B cell (primary cell): ENCODE measurements at places on chromosomes 5 and 9.

DNA sequence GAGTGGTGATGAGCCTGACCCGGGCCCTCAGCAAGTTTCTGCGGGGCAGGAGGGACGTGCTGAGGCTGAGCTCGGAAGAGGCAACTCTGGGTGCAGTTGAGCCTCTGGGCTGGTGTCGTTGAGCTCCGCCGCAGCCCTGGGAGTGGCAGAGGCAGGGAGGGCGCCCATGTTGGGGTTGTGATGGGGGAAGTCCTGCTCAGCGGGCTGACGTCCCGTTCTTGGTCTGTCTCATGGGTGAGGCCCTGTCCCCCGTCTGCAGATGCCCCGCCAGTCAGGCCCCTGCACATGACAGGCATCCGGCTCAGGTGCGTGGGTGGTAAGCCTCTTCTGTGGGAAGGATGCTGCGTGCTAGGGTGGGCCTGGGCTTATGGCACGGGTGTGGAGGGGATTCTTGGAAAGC lies 64.3 kb downstream of the RXRA start:
- H3K4me3 ChIP-seq, result no peak overlapping the region
- H3K27ac ChIP-seq, result peak overlapping the region; percentile 90
- no peaks in the 10 kb centered on the region for H3K27me3 ChIP-seq
- H3K36me3 ChIP-seq, result no peaks in the 10 kb centered on the region

DNA sequence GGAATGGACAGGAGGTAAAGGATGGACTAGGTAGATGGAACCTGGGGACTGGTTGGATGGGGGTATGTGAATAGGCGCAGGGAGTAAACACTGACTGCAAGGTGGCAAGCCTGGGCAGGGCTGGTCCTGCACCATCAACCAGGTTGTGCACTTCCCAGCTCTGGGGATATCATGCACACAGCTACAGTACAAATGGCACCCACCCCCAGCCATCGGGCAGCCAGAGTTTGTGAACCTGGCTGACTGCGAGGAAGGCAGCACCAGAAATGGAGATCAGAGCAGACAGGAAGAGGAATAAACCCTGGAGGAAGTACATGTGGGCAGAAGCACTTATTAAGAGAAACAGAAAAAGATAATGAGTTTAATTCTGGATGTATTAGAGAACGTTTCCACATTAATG lies 229.1 kb downstream of the ESM1 start:
- peaks cover 59% of the 10 kb centered on the region for H3K4me1 ChIP-seq
- no peaks in the 10 kb centered on the region for H3K36me3 ChIP-seq
- peak overlapping the region; percentile 14 for H3K27ac ChIP-seq
- DNase-seq, result no peak
- no peak overlapping the region for H3K4me3 ChIP-seq

DNA sequence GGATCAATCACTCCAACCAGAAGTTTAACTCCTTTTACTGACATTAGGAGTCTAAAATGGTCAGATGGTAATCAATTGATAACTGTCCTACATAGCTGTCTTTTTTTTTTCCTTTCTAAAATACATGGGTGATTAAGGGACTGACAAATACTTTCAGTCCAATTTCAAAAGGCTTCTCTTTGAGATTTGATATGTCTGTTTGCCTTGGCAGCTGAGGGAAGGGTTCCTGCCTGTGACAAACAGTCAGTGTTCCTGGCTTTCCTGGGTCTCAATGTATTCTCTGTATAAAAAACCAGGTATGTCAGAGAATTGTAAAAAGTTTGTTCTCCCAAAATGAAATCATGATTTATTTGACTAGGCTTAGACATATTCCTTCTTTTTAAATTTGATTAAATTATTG lies 84.5 kb downstream of the MEGF10 start:
- DNase-seq, result no peak
- H3K4me3 ChIP-seq, result no peak overlapping the region
- no peaks in the 10 kb centered on the region for H3K4me1 ChIP-seq
- peaks cover 2% of the 10 kb centered on the region for H3K27me3 ChIP-seq
- H3K36me3 ChIP-seq, result no peaks in the 10 kb centered on the region
- no peak overlapping the region for H3K27ac ChIP-seq

DNA sequence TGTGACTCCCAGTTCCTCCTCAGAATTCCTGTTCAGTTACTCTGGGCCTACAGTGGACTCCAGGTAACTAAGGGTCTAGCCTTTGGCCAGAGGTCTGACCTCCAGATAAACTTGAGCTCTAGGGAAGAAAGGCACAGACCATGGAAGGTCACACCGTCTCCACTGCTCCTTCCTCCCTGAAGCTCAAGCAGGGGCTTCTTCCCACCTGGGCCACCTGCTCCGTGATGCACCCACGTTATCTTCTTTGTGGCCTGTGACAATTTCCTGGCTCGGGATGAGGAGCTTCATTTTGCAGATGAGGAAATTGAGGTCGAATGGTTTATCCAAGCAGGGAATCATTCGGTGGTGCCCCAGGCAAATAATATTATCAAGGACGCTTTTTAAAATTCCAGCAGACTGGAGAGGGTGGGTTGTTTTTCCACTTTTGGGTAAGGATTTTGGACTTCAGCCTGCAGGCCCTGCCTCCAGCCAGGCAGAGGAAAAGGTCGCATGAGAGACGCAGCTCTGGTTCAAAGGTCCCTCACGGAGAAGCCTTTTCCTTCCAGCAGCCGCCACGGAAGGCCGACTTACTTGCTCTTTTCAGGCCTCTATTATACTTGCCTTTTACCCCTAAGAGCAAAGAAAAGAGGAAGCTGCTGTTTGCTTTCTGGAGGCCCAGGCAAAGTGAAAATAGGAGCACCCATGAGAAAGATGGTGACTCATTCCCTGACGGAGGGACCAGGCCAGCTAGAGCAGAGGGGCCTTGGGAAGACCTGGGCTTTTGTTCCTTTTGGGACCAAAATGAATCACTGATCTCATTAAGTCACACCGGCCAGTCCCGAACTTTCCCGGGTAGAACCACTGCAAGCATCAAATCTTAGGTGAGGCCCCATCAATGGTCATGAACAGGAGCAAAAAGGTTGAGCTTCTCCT lies 22.8 kb upstream of the DUSP1 start:
- no peaks in the 10 kb centered on the region for H3K4me1 ChIP-seq
- H3K27ac ChIP-seq, result no peak overlapping the region
- H3K27me3 ChIP-seq, result no peaks in the 10 kb centered on the region
- H3K4me3 ChIP-seq, result no peak overlapping the region
- H3K36me3 ChIP-seq, result no peaks in the 10 kb centered on the region

DNA sequence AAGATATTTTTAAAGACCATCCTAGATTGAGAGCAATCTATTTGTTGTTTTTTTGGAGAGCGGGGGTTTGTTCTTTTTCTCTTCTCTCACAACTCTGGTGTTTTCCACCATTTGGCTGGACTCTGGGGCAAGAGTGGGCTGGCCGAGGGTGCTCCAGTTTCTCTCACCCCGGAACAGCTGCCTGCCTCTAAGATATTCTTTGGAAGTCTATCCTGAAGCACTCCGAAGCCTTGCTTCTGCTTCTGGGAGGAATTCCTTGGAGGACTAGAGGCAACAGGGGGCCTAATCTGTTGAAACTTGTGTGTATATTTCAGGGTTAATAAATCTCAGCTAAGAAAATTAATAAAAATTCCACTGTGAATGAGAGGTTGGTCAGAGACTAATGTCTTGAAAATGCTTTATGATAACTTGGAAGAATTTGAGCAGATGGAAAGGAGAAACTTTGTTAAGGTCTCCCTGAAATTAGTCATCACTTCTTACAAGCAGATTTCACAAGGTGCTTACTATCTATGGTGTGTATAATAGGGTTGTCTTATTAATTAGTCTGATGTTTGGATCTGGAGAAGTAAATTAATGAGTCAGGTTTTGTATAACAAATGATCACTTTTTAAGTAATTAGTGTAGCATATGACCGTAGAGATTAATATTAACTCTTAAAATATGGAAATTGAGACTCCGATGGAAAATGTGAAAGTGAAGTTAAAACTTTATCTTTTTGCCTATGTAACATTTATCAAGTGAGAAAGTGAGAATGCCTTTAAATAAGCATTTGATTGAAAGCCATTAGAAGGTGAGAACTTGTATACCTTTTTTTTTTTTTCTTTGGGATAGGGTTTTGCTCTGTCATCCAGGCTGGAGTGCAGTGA lies 4.0 kb downstream of the MAN2A1 start:
- no peak overlapping the region for H3K4me3 ChIP-seq
- H3K4me1 ChIP-seq, result peaks cover 71% of the 10 kb centered on the region
- H3K36me3 ChIP-seq, result no peaks in the 10 kb centered on the region
- H3K27me3 ChIP-seq, result no peaks in the 10 kb centered on the region
- DNase-seq, result no peak
- peak overlapping the region; percentile 76 for H3K27ac ChIP-seq

DNA sequence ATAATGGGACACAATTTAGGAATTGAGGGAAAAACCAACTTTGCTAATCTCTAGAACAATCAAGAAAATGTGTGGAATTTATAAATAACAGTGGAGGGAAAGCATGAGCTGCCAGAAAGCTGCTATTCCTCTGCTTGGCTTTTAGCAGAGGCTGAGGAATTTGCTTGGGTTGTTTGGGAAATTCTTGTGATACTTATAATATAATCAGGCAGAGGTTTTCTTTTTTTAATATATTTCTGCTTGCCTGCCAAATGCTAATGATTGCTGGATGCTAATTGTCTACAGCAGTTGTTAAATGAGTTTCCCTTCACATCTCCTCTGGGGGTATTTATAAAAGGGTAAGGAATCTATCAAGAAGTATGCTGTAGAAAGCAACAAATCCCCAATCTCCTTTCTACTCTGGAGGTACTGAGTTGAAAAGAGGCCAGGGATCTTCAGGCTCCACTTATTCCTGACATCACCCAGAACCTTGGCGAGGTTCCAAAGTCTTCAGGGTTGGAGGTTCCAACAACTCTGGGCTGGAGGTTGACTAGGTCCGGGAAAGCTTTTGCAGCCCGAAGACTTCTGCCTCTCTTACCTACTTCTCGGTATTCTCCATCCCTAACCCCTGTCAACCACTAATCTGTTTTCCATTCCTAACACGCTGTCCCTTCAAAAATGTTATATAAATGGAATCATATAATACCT lies 60.4 kb upstream of the TMED7 start:
- no peaks in the 10 kb centered on the region for H3K27me3 ChIP-seq
- DNase-seq, result no peak

GRCh38 chr9:91899594-91899993 lies 50.4 kb downstream of the ROR2 start:
- no peak overlapping the region for H3K27ac ChIP-seq
- H3K4me1 ChIP-seq, result no peaks in the 10 kb centered on the region
- no peak for DNase-seq
- H3K4me3 ChIP-seq, result no peak overlapping the region

DNA sequence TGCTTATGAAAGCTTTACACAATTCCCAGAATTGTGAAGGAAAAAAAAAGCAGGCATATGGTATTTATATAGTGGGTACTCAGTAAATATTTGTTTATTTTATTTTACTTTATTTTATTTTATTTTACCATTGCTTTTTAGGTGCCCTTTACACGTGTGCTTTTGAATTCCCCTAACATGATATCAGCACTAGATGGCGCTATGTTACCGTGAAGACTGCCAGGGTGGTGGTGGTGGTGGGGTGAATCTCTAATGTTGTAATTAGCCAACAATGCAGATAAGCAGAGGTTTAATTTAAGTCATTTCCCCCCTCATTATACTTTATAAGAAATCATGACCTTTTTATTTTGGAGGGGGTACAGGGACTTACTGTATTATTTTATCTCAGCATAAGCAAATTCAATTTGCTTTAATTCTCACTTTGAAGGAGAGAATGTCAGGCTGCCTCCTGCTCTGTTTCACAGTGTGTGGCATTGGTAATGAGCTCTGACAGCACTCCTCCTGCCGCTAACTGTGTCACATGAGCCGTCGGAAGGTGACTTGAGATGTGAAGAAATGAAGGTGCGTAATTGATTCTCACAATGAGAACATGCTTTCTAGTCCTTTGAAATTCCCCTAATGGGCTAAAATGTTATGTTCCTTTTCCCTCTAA lies 165.6 kb downstream of the YTHDC2 start:
- H3K4me1 ChIP-seq, result no peaks in the 10 kb centered on the region
- H3K4me3 ChIP-seq, result no peak overlapping the region
- H3K27me3 ChIP-seq, result no peaks in the 10 kb centered on the region
- H3K27ac ChIP-seq, result no peak overlapping the region

DNA sequence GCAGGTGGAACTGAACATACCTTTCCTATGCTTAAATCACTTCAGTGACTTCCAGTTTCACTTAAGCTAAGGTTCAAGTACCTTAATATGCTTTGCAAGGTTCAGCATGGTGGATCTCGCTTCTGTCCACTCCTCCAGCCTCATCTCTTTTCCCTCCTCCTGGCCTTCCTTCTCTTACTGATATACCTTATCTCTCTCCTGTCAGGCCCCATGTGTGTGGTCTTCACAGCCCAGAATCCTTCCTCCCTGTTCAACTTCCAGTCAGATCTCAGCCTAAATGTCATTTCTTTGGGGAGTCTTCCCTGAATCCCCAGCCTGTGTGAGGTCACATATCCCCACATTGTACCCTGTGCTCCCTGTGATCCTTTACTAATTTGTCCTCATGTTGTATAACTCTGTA lies 87.7 kb downstream of the ANGPTL2 start:
- no peaks in the 10 kb centered on the region for H3K4me1 ChIP-seq
- no peak overlapping the region for H3K27ac ChIP-seq
- no peak overlapping the region for H3K4me3 ChIP-seq
- no peaks in the 10 kb centered on the region for H3K27me3 ChIP-seq
- DNase-seq, result no peak

- H3K36me3 ChIP-seq, result no peaks in the 10 kb centered on the region
- DNase-seq, result no peak
- H3K27ac ChIP-seq, result no peak overlapping the region
These were observed 377.0 kb upstream of the RIOK2 start for GRCh38 chr5:97559827-97560598.

DNA sequence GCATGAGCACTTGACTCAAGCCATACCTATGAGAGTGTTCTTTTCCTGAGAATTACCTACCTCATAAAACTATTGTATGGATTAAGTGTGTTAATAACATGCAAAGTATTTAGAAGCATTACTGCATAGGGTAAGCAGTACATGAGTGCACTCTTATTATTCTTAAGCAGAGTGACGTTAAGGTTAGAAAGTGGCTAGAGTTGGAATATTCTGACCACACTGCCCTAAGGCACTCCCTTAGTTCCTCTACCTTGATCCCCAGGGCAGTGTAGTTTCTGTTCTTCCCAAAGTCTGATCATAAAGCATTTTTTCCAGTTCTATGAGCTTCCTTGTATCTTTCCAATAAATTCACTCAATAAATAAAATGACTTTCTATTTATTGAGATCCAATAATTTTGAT lies 189.2 kb downstream of the PCSK1 start:
- H3K4me1 ChIP-seq, result no peaks in the 10 kb centered on the region
- no peak for DNase-seq
- H3K4me3 ChIP-seq, result no peak overlapping the region

DNA sequence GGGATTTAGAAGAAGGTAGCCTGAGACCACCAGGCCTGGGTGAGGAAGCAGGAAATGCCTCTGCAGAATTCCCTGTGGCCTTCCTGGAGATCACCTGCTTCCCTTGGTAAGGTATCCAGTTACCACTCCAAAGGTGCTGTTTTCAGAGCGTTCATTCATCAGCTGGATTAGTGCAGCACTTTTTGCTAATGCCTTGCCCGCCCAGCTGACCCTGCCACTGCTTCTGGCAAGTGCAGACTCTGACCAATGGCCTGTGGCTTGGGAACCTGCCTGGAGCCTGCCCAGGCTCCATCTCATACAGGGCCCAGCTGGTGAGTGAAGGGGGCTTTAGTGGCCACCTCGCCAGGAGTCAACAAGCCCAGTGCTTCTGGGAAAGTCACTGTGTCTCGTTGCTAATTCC lies 48.6 kb downstream of the FOXI1 start:
- no peak for DNase-seq
- no peaks in the 10 kb centered on the region for H3K4me1 ChIP-seq
- no peak overlapping the region for H3K4me3 ChIP-seq
- no peak overlapping the region for H3K27ac ChIP-seq
- H3K27me3 ChIP-seq, result no peaks in the 10 kb centered on the region
- no peaks in the 10 kb centered on the region for H3K36me3 ChIP-seq

- H3K4me1 ChIP-seq, result peaks cover 2% of the 10 kb centered on the region
- H3K27ac ChIP-seq, result no peak overlapping the region
- no peaks in the 10 kb centered on the region for H3K27me3 ChIP-seq
- DNase-seq, result peak; percentile 43
- no peaks in the 10 kb centered on the region for H3K36me3 ChIP-seq
- H3K4me3 ChIP-seq, result no peak overlapping the region
These were observed 208.4 kb downstream of the CD180 start for GRCh38 chr5:66987949-66988838.
